GM04503 (cell line): ENCODE measurements at places on chromosomes 6 and 20.
A peak's percentile ranks its signal among the peaks of the same experiment; 100 is the strongest.

DNA sequence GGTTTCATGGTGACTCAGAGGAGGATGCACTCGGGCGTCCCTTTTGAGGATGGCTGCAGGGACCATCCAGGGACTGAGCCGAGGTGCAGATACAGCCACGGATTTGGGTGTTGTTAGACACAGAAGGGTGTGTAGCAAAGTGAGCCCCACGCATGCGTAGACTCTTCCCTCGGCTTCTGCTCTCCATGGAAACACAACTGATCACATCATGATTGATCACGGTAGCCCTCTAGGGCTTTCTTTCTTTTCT is 606 bp upstream of the ULBP1 start:
- DNase-seq, result peak; percentile 36

DNA sequence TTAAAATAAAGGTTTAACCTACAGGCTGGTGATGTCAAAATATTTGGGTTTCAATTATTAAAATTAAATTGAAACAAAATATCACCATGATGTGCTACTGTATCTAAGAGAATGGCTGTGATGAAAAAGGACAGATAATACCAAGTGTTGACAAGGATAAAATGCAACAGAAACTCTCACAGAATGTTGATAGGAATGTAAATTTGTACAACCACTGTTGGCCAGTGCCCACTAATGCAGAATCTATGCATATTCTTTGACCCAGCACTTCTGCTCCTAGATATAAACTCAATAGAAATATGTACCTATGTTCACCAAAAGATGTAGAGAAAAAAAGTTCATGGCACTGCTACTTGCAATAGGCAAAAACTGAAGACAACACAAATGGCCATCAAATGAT is 41.1 kb upstream of the BTBD3 start:
- DNase-seq, result no peak

DNA sequence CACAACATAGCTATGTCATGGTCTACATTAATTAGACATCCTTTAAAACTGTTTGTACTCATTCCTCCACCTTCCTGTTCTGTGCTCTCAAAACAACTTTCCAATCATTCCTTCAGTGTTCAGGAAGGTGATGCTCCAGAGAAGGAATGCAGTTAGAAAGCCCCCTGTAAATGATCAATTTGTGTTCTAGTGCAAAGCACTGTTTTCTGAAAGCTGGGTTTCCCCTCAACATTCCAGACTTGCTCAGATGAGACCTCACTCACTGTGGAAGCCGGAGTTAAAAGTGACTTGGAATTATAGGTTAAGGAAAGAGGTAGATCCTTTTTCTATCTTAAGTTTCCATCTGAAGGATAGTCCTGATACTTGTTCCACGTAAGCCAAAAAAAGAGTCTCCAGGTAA is 95.9 kb downstream of the BMP2 start:
- DNase-seq, result no peak

DNA sequence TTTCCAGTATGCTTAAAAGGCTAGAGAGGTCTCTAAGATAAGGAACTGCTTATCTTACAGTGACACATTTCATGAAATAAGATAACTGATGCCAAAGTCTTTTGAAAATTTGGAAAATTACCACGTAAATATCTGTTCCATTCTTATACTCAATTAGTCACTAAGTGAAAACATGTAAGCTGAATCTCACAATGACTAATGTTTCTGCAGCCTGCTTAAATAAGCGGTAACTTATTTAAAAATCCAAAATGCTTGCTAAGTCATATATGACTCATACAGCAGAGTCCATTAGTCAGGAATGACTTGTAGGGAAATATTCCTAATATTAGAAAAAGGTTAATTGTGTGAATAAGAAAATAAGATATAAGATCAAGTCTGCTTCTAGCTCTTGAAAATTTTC is 27.8 kb upstream of the LGSN start:
- DNase-seq, result peak; percentile 27

- DNase-seq, result no peak
Observed at GRCh38 chr6:3529721-3530120, 72.9 kb upstream of the SLC22A23 start.

DNA sequence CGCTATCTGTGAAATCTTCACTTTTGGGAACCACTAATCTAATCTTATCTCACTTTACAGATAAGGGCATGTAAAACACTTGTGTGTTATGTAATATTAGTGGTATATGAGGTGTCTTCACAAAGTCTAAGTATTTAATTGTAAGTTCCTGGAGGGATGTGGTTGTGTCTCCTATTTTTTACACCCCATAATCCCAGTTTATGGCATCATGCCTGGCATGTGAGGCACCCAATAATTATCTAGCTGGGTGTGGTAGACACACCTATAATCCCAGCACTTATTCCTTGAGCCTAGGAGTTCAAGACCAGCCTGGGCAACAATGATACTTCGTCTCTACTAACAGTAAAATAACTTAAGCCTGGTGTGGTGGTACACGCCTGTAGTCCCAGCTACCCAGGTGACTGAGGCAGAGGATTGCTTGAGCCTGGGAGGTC is 16.5 kb upstream of the TBCC start:
- DNase-seq, result no peak
